Stomach (tissue), 19 donors: ENCODE measurements at places on chromosomes 1 and 21. TPM values are rescaled to one million over a fixed set of nuclear protein-coding genes. Genes with fewer than 3 reads are reported as not detected.

FCRL1 gene
- not detected for polyA plus RNA-seq

FMO4 gene
- 3.8 TPM for polyA plus RNA-seq

KCNC4 gene
- polyA plus RNA-seq: 1.1 TPM

KCNE2 gene
- 294 TPM for polyA plus RNA-seq

RPRD2 gene
- polyA plus RNA-seq: 4.5 TPM

TMEM51 gene
- polyA plus RNA-seq: 17.2 TPM

- DNase-seq: no peak
These were observed 35.0 kb downstream of the CA6 start for GRCh38 chr1:8980656-8981055.

- DNase-seq: no peak
These were observed 42.0 kb upstream of the PALMD start for GRCh38 chr1:99603699-99604560.

DNA sequence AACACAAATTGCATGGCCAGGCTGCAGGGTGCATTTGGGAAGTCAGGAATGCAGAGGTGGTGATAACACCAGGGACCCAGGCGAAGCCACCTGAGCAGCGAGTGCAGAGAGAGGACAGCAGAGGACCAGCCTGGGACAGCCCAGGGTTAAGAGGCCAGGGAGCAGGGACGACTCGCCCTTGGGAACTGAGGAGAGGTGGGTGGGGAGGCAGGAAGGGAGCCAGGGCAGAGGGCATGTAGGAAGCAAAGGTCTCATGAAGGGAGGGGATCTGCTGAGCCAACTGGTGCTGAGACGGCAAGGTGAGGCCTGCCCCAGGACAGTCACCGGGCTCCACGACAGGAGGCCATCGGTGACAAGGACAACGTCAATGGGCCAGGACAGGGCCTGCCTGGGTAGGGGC, 16.4 kb downstream of the KIF17 start:
- DNase-seq: no peak

GRCh38 chr1:24319312-24319863, at the start of gene GRHL3:
TSS of gene GRHL3 (plus strand) at chr1:24319357. CDS start at chr1:24319552, 195 bp downstream.
- peak; percentile 84 for DNase-seq

GRCh38 chr1:182383037-182383661, 8.4 kb downstream of the GLUL start:
- no peak for DNase-seq

DNA sequence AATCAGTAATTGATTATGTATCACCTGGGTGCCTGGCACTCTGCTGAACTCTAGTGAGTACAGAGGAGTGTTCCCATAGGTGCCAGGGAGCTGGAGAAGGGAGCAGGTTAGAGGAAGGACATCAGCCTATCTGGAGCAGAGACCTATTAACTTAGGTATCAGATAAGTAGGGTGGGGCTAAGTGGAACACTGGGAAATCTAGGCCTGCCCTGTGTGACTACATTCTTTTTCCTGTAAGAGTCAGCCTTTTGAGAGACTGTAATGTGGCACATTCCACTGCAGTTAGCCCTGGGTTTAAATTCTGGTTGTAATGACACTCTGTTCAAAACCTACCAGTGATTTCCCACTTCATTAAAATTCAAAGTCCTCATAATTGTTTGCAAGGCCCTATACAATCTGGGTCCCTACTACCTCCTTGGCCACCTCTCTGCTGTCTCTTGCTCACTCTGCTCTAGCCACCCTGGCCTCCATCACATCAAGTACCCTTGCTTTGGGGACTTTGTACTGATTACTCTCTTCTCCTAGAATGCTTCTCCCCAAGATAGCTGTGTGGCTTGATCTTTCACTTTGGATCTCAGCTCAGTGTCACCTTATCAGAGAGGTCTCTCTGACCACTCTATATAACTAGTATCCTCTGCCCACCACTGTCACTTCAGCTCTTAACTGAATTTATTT, 12.9 kb downstream of the STX12 start:
- peak; percentile 65 for DNase-seq

- DNase-seq: no peak
These were observed 13.4 kb downstream of the TMEM63A start for GRCh38 chr1:225868631-225869330.

DNA sequence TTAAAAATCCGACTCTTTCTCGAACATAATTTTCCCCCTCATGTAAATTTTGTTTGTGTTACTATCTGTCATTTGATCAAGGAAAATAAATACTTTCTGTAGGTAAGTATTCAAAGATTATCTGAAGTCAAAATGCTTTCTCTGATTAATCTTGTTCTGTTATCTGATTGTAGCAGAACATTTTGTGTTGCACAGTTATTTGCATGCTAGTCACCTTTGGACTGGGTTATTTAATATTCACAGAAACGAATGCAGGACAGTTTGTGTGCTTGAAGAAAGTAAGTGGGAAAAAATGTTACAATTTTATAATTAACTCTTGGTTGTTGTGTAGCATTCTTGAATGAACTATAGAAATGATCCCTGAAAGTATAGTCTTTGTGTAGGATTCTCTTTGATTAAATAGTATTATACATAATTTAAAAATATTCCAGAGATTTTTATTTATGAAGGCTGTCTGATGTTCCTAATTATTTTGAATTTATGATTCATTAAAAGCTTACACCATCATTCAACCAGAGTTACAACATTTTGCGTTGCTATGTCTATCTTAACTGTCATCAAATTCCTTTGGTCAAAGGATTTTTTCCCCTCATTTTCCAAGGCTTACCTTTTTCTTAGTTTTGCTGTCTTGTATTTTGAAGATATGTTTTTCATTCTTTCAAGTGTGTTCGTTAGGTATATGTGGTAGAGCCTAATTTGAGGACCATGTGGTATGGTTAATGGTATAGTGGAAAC, 176.6 kb downstream of the GIPC2 start:
- no peak for DNase-seq

GRCh38 chr1:29639741-29640427, 403.6 kb downstream of the PTPRU start:
- no peak for DNase-seq

- DNase-seq: no peak
These were observed 13.2 kb downstream of the PDXK start for GRCh38 chr21:43731891-43732711.

GRCh38 chr1:108017698-108018097, 52.7 kb upstream of the VAV3 start:
- no peak for DNase-seq

GRCh38 chr1:59569198-59569597, 245.6 kb upstream of the HOOK1 start:
- DNase-seq: no peak

- DNase-seq: no peak
These were observed 77.6 kb downstream of the SETD4 start for GRCh38 chr21:35982717-35983116.

DNA sequence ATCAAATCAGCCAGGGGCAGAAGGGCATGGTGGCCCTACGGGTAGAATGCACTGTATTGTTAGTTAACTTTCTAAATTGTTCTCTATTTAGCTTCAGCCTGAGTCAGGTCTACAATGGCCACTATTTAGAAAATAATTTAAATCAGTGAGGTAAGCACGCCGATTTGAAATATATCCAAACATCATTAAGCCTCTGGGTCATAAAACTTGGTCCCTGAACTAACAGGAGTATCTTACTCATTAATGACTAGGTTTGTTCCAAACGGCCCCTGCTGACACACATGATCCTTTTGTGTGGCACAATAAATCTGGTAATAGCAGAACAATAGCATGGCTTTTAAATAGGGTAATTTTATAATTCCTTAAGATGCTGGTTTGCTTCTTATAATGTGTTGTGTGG, 48.4 kb downstream of the STX6 start:
- no peak for DNase-seq

- DNase-seq: no peak
These were observed 48.7 kb downstream of the UCK2 start for GRCh38 chr1:165876121-165876520.

GRCh38 chr1:228541725-228542124, 54.5 kb downstream of the RNF187 start:
- DNase-seq: no peak

DNA sequence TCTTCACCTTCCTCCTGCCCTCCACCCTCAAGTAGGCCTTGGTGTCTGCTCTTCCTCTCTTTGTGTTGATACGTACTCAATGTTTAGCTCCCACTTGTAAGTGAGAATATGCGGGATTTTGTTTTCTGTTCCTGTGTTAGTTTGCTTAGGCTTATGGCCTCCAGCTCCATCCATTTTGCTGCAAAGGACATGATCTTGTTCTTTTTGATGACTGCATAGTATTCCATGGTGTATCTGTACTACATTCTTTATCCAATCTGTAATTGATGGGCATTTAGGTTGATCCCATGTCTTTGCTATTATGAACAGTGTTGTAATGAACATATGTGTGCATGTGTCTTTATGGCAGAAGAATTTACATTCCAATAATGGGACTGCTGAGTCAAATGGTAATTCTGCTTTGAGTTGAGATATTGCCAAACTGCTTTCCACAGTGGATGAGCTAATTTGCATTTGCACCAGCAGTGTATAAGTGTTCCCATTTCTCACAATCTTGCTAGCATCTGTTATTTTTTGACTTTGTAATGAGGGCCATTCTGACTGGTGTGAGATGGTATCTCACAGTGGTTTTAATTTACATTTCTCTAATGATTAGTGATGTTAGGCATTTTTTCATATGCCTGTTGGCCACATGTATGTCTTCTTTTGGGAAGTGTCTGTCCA, 272.7 kb downstream of the SDCCAG8 start:
- no peak for DNase-seq

DNA sequence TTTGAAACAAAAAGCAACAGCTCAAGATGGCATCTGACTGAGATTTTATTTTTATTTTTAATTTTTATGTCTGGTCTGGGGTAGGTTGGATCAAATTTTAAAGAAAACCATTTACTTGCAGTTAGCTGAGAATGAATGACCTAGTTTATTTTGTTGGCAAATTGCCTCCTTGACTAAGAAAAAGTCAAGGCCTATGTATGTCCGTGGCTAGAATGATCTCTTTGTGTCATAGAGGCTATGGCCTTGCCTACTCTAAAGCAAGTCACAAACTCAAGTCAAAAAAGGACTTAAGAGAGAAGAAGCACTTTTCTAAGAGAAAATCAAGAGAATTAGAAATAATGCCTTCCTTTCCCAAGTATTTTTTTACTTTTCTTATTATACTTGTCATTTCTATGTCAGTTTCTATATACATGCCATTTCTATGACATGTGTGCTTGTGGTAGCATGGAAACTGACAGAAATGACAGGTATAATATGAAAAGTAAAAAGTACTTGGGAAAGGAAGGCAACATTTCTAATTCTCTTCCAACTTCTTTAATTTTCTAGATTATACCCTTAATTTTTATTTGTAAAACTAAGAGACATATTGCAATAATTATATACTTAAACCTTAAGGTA, 136.7 kb downstream of the CENPF start:
- DNase-seq: no peak

DNA sequence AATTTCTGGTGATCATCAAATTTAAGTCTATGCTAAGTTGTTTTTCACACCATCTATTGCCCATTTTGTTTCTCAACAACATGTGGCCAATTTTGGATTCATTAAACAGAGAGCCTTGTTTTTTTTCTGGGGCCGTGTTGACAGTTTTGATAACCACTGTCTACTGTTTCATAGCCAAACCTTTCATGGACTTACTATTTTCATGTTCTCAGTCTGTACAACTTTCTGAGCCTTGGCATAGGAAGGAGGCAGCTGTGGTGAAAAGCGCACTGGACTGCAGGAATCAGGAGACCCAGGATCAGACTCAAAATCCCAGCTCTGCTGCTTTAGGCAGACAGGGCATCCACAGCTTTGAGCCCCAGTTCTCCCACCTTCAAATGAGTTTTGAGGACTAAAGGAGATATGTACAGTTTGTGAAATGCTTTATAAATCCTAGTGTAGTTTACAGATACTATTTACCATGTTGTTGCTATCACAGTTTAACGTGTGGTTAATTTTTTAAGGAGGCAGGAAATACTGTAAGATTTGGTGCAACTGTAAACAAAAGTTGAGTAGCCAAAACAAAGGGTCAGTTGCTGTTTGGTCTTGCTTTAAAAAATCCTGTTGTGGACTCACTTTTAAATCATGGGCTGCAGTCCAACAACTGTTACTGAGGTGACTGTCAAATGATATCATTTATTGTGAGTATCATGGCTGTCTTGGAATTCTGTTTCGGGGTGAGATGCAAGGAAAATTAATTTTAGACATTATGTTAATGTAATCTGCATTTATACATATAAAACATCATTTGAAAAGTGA, 2.9 kb downstream of the MACO1 start:
- DNase-seq: no peak

DNA sequence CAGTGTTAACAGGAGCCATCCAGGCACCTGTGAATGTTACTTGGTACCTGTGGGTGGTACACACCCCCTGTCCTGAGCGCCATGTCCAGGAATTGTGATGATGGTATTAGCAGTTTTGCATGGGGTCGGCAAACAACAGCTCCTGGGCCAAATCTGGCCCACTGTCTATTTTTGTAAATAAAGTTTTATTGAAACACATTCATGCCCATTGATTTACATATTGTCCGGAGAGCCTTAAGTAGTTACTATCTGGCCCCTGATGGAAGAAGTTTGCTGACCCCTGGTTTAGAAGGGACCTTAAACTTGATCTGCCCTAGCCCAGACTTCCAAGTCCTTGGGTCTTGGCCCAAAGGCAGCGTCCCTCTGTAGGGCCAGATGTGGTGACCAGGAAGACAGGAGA, 58.3 kb downstream of the SPSB1 start:
- no peak for DNase-seq

GRCh38 chr1:2481885-2482284, 5.8 kb downstream of the PLCH2 start:
- peak; percentile 43 for DNase-seq

- no peak for DNase-seq
These were observed 243.1 kb upstream of the CXADR start for GRCh38 chr21:17269760-17270159.

- no peak for DNase-seq
These were observed 24.1 kb downstream of the RHBG start for GRCh38 chr1:156393095-156393494.

DNA sequence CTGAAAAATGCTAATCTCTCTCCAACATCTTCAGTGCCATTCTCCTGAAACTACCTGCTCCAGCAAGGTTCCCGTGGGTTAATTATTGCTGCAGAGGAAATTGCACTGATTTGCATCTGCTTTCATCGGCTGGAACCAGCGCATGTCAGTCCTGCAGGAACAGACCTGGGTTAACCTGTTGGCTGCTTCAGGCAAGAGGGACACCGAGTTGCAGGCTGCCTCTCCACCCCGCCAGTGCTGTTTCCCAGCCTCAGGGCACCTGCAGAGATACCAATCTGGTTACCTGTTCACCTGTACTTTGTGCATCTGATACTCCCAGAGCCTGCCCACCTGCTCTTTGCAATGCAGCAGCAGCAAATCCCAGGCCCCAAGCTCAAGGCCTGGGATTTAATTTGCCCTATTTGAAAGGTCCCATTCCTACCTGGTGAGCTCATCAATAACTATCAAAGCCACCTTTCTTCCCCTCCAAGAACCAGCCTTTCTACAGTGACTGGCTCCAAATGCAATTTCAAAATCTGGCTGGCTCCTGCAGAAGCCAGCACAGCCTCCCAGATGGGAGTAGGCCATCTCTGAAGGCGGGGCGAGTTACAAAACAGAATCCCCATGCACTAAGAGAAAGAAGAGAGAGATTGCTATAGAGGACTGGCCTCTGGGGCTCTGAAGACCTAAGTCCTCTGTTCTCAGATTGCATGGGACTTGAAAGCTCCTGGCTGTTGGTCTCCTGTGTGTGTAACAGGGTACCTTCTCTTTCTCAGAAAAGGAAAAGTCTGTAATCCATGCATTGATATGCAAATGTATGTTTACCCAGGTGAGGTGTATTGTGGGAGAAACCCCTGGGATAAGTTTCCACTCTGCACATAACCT, 67.8 kb downstream of the TOMM20 start:
- peak; percentile 54 for DNase-seq
